ENCODE measurements at places on chromosomes 2 and 18.

DNA sequence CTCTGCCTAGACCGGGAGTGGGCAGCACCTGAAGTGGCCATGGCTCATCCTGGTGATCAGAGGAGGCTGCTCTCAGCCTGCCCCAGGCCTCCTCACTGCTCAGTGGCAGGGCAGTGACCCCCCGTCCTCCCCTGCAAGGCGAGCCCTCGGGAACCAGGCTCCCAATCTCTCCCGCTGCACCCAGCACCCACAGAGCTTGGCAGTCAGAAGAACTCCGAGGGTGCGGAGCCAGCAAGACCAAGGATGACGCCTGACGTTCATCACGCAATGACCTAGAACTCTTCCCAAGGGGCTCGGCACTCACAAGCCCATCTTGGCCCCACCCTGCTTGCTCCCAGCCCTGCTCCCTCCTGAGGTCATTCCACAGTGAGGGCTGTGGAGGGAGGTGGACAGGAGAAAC is 189.8 kb upstream of the SALL3 start:
- no peak for DNase-seq

GRCh38 chr2:72292433-72292832 is 144.8 kb upstream of the CYP26B1 start:
- DNase-seq: no peak

DNA sequence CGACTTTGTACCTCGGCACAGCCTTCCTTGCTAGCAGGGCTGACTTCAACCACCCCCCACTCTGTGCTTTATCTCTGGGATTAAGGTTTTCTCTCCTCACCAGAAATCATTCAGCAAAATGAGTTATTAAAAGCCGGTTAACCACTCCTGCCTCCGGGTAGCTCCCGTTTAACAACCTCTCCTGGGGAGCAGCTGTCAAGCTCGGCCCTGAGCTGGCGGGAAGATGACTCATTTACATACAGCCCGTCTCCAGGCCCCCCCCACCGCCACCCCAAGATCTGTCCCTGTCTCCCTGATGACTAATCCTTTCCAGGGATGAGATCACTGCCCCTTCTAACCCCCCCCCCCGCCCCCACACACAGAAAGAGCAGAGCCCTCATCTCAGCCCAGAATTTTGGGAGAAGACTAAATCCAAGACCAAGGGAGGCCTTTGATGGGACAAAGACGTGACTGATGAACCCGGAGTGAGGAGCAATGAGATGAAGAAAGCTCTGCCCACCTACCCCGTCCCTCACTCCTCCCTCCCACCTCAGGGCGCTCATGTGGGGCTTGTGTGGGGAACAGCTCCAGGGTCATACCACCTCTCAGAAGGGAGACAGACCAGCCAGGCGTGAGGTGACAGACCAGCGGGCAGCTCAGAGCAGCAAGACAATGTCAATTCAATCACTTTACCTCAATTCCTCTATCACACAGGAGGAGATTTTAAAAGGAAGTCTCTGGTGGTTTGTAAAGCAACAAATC is 131.4 kb downstream of the MSH2 start:
- DNase-seq: no peak

- no peak for DNase-seq
These were observed 38.8 kb downstream of the TSN start for GRCh38 chr2:121794233-121794632.

GRCh38 chr2:46718784-46719183 is 196.8 kb downstream of the MCFD2 start:
- DNase-seq: no peak

DNA sequence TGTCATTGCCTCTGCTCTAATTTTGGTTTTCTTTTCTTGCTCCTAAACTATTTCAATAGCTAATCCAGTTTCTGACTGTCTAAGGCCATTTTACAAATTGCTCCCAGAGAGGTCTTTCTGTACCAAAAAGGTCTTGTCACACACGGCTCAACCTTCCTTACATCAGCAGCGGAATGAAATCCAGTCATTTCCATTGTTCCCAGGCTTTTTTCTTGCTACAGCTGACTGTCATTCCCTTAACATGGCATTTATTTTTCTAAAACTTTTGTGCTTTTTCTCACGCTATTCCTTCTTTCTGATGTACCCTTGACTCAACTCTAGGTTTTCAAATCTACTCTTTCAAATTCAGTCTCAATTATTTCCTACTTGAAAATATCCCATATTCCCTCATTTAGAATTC is 24.3 kb downstream of the FAM171B start:
- DNase-seq: no peak

GRCh38 chr18:61337527-61337926 is 4.3 kb downstream of the CDH20 start:
- DNase-seq: no peak

GRCh38 chr2:150887926-150888325 is 373.7 kb downstream of the RBM43 start:
- DNase-seq: no peak

DNA sequence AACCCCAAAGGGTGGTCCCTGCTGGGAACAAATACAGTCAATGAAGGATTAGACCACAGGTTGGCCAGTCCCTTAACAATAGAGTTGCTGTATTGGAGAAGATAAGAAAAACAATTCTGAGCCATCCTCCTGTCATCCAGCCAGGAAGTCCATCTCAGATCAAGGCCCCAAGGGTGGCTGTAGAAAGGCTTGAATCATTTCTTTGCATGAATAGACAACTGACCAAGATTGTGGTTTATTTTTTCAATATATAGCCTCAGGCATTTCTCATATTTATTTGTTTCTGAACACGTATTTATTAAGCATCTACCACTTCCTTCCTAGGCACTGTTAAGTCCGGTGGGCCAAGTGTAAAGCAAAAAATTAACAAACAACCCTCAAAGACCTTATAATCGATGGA is 274.4 kb upstream of the SLC14A2 start:
- no peak for DNase-seq

GRCh38 chr2:110993557-110994231 is 127.0 kb upstream of the BCL2L11 start:
- DNase-seq: no peak

GRCh38 chr2:240464514-240465241 is 29.2 kb downstream of the GPC1 start:
- DNase-seq: no peak

- DNase-seq: no peak
These were observed 93.8 kb downstream of the EPB41L3 start for GRCh38 chr18:5449858-5450509.

DNA sequence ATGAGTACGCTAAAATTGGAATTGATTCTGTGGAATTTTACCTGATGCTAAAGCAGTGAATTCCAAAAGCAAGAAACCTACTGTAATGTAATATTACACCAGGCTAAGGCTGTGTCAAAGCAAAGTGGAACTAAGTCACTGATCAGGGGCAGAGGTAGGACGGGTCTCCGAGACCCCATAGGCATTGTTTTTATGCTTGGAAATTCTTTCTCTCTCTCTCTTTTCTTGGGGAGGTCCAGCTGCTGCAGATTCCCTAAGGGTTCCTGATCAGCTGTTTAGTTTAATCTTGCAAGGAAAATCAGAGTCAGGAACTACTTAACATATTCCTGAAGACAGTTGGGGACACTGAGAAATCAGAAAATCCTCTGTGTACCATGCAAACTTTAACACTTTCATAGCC is 220.2 kb downstream of the SRBD1 start:
- no peak for DNase-seq

GRCh38 chr18:24173997-24174396 is 35.1 kb downstream of the CABYR start:
- DNase-seq: no peak

DNA sequence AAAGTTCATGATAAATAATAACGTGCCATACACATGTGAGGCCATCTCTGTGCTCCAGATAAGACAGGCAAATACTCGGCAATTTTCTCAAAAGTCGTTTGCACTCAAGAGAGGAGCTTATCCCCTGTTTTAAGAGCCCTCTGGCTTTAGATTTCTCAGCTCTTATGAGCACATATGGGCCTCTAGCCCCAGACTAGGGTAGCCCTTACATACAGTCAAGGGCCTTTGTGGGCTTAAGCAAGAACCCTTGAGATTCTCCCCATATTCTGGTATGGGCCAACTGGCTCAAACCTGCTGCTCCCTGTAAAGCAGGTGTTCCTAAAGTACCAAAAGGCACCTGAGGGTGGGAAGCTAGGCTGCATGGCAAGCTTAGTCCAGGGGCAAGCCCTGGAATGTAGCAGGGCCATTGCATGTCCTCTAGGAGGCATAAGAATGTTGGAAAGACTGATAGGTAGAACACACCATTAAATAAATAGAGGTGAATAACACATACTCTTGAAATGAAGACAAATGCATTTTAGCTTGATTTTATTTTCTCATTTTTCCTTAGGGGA is 66.1 kb downstream of the FASTKD2 start:
- no peak for DNase-seq

DNA sequence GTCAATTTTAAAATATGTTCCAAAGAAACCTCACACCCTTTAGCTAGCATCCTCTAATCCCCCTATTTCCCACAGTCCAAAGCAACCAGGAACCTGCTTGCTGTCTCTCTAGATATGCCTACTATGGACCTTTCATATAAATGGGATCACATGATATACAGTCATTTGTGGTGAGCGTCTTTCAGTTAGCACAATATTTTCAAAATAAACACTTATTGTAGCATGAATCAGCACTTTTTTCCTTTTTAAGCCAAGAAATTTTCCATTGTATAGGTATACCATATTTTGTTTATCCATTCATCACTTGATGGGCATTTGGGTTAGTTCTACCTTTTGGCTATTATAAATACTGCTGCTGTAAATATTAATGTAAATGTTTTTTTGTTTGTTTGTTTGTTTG is 223.0 kb upstream of the DOK6 start:
- DNase-seq: no peak

DNA sequence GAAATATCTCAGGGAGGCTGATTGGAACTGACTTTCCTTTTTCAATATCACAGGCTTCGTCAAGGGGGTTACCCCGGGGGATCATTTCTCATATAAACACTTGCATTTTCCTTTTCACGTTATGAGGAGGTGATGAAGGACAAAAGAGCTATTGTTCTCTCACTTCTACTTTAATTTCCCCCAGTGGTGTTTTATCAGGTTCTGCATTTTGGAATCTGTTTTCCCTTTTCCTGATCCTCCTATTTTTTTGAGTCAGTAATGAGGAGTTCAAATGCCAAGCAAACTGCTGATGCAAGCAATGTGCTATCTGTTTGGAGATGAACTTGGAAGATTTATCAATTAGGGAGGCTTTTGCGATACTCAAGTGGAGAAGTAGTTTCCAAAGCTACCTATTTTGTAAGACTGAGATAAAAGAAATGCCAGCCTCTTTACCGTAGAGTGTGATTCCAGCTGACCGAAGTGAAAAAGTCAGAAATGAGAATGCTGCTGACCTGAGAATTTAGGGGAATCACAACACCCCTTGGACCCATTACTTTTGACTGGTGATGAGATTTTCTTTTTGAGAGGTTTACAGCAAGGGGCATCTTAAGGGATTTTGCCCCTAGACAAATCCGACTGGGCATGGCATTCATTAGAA is 556.0 kb downstream of the RNF144A start:
- DNase-seq: no peak

DNA sequence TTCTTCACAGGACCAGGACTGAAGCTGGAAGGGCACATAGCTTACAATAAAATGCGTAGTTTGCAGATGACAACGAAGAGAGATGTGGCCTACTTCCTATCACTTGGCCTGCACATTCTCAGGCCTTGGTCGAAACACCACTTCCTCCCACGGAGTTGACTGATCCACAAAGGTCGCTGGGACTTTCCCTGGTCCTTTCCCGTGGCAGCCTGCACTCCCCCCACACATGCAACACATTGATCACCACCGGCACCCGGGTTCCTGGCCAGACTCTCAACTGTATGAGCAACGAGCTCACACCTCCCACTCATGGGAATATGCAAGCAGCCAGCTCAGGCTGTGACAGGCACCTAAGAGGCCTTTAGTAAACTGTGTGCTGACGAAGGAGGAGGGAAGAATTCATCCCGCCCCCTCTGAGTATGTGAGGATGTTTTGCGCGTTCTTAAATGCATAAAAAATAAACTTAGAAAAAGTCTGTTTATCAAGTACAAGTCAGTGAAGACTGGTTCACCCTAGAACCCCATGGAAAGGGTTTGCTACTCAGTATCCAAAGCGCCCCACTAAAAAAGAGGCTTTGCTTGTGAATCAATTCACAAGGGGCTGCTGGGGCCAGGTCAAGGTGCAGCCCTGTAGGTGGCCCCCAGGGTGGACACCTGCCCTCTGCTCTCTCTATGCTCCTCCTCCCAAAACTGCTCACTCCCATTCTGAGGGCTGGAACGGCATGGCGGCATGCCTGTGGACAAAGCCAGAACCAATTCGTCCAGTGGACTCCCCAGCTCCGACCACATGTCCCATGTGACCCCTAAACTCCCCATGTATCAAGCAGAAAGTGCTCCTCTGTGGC is 154.3 kb downstream of the EIPR1 start:
- no peak for DNase-seq

DNA sequence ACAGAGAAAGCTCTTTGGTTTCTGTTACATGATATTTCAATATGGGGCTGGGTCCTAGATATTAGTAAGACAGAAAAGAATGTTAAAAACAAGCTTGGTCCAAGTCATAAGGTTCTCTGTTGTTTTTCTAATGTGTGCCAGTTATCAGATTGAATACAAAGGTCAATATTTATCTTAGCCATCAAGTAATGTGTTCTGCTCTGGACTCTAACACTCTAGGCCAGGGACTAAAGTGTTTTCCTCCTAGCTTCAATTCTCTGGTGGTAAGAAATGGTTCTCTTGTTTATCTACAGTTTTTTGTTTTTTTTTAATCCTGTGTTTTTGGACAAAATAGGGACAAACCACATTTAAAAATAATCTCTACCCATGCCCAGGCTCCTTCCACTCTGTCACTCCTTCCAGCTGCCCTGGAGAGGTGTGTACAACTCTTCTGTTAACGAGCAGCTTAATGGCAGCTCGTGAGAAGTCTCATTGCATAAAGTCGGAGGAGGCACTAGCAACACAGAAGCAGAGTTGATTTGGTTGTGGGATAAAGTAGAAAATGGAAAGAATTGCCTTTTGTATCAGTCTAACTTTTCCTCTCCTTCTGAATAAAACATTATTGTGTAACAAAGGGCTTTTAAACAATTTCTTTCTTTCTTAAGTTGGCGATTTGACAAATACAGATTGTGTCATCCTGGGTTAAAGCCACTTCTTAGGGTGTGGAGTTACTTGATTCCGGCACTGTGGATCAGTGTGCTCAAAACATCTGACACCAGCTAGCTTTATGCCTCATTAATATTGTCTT is 8.0 kb upstream of the SESTD1 start:
- DNase-seq: no peak

DNA sequence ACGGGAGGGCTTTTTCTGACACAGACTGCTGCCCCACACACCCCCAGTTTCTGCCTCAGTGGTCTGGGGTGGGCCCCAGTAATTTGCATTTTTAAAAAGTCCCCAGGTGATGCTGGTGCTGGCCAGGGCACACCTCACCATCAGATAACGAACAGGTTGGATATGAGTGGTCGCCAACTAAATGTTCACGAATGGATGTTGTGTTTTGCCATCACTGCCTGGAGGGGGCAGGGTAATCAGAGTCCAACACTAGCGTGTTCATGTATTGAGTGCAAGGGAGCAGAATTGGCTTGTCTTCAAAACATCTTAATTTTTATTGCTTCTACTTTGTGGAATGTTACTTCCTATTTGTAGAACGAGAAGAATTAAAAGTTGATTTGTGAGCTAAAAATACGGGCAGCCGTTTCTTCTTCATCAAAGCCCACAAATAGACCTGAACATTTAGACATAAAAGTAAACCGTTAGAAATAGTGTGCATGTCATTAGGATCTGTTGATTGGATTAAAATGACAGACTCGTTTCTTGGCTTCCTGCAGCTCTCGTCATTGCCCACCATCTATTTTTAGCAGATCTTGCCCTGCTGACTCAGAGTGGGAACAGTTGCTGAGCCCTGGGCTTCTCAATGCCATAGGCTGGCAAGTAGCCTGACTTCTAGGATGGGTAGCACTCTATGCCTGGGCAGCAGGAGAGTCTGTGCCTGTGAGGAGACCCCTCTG is 45.2 kb downstream of the NCK2 start:
- DNase-seq: no peak

GRCh38 chr2:74357627-74358026 is 14.4 kb upstream of the SLC4A5 start:
- DNase-seq: no peak

Data from hematopoietic multipotent progenitor cell treated with erythropoietin and hydrocortisone succinate and interleukin-3 and kit ligand, for 17 days (in vitro differentiated cells).